T-cell (primary cell): ENCODE measurements at places on chromosomes 6 and 20. TPM values are rescaled to one million over a fixed set of nuclear protein-coding genes. Genes with fewer than 3 reads are reported as not detected.

DNA sequence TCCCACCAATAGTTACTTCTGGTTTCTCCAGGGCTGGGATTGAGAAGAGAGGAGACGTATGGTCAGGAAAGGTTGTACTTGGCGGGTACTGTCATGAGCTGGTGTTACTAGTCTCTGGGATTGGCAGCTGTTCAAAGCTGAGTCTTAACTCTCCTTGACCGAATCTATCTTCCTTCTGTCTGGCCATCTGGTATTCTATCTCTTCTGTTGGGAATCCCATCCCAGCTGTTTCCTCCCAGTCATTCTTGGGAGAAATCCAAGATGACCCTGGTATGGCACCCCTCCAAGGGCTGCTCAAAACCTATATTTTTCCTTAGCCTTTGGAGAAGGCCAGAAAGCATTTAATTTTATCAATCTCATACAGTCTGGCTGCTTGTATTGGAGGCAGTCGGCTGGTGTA lies 287.0 kb upstream of the CHD6 start:
- no peak overlapping the region for H3K27ac ChIP-seq
- no peaks in the 10 kb centered on the region for H3K4me1 ChIP-seq
- no peak for DNase-seq
- H3K27me3 ChIP-seq: no peaks in the 10 kb centered on the region
- H3K36me3 ChIP-seq: no peaks in the 10 kb centered on the region

GRCh38 chr6:101394936-101395335 lies 1.4 kb downstream of the GRIK2 start:
- H3K36me3 ChIP-seq: no peaks in the 10 kb centered on the region
- no peaks in the 10 kb centered on the region for H3K4me1 ChIP-seq
- H3K4me3 ChIP-seq: no peak overlapping the region
- peaks cover 31% of the 10 kb centered on the region for H3K27me3 ChIP-seq

DNA sequence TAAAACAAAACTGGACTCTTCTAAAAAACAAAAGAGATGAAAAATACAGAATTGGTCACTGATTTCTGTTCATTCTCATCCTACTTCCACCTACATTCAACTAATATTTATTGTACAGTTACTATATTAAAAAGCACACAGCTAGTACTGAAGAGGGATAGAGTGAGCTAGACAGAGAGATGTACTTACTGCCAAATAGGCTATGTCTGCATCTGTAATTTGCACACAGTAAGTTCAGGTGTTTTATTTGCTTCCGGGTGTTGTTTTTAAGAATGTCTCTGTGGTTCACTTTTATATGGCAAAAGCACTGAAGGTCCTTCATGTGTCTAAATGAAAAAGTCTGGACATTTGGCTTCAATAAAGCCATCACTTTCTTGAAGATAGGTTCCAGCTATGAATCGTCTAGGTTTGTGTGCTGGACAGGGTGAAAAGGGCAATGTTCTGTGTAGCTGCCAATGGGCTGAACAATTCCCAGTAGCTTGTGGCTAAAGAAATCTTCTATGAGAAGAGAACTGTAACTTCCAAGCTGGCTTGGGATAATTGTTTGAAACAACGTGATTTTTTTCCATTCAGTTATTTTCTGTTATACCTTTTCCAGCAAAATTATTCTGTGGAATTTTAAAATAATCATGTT lies 47.3 kb downstream of the EPB41L2 start:
- H3K4me1 ChIP-seq: no peaks in the 10 kb centered on the region
- no peak for DNase-seq
- no peaks in the 10 kb centered on the region for H3K36me3 ChIP-seq
- H3K27me3 ChIP-seq: no peaks in the 10 kb centered on the region

LIN28B gene
- 0.41 TPM for total RNA-seq

GRCh38 chr20:1396702-1397101 lies 3.8 kb upstream of the FKBP1A start:
- H3K27ac ChIP-seq: no peak overlapping the region
- H3K4me1 ChIP-seq: peaks cover 19% of the 10 kb centered on the region
- no peak overlapping the region for H3K4me3 ChIP-seq
- H3K36me3 ChIP-seq: no peaks in the 10 kb centered on the region
- no peak for DNase-seq

- peaks cover 4% of the 10 kb centered on the region for H3K27me3 ChIP-seq
- no peak overlapping the region for H3K27ac ChIP-seq
- no peaks in the 10 kb centered on the region for H3K36me3 ChIP-seq
- no peaks in the 10 kb centered on the region for H3K4me1 ChIP-seq
- no peak for DNase-seq
These were observed 475.7 kb upstream of the AGPAT4 start for GRCh38 chr6:161749576-161749975.

NUP153 gene
- total RNA-seq: 54.2 TPM

TSBP1 gene
- not detected for total RNA-seq

- H3K4me1 ChIP-seq: no peaks in the 10 kb centered on the region
- H3K36me3 ChIP-seq: no peaks in the 10 kb centered on the region
- no peak for DNase-seq
- H3K4me3 ChIP-seq: no peak overlapping the region
These were observed 311.1 kb upstream of the TCF21 start for GRCh38 chr6:133577851-133578250.

HLA-E gene
- total RNA-seq: 1,114 TPM

DNA sequence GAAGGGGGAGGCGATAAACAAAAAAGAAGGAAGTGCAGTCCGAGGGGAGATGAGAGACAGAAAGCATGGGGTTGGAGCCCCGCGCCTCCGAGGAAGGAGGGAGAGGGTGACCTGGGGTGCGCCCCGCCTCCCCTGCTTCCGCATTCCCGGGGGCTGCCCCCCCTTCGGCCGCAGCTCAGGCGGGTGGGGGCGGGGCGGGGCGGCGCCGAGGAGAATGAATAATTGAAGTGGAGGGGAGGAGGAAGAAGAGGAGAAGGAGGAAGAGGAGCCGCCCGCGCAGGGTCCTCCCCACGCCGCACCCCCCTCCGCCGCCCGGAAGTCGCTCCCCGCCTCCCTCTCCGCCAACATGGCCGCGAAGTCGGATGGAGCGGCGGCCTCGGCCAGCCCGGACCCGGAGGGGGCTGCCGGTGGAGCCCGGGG lies at the start of gene XKR7:
Gene XKR7 (plus strand): TSS at position 322 of the 420 bp plus-strand sequence. CDS start 25 bp downstream, at position 347.
- H3K36me3 ChIP-seq: no peaks in the 10 kb centered on the region
- H3K4me1 ChIP-seq: no peaks in the 10 kb centered on the region
- DNase-seq: peak; percentile 0

SGK2 gene
- total RNA-seq: 1.3 TPM

DNA sequence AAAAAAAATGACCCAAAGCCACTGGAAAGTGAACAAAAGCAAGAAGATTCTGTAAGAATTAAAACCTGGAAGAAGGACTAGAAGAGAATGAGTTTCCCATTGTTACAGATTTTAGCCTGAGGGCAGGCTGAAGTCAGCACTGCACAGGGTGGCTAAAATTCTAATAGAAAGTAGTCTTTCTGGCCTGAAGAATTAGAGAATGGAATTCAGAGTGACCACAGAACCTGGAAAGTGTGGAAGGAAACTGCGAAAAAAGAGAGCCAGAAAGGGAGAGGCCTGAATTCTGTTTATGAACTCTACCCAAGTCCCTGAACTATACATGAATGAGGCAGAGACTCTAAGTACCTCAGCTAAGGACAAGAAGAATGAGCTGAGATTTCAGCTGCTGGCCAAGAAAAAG lies 38.9 kb upstream of the FILIP1 start:
- no peak overlapping the region for H3K4me3 ChIP-seq
- no peaks in the 10 kb centered on the region for H3K36me3 ChIP-seq
- no peaks in the 10 kb centered on the region for H3K4me1 ChIP-seq
- H3K27ac ChIP-seq: no peak overlapping the region
- DNase-seq: no peak
- H3K27me3 ChIP-seq: no peaks in the 10 kb centered on the region

SIGLEC1 gene
- total RNA-seq: 0.12 TPM

GRCh38 chr20:35093267-35093884 lies 769 bp upstream of the TRPC4AP start:
- H3K36me3 ChIP-seq: no peaks in the 10 kb centered on the region
- H3K4me1 ChIP-seq: peaks cover 36% of the 10 kb centered on the region
- DNase-seq: no peak
- peak overlapping the region; percentile 88 for H3K4me3 ChIP-seq
- H3K27me3 ChIP-seq: no peaks in the 10 kb centered on the region
- peak overlapping the region; percentile 67 for H3K27ac ChIP-seq

DNA sequence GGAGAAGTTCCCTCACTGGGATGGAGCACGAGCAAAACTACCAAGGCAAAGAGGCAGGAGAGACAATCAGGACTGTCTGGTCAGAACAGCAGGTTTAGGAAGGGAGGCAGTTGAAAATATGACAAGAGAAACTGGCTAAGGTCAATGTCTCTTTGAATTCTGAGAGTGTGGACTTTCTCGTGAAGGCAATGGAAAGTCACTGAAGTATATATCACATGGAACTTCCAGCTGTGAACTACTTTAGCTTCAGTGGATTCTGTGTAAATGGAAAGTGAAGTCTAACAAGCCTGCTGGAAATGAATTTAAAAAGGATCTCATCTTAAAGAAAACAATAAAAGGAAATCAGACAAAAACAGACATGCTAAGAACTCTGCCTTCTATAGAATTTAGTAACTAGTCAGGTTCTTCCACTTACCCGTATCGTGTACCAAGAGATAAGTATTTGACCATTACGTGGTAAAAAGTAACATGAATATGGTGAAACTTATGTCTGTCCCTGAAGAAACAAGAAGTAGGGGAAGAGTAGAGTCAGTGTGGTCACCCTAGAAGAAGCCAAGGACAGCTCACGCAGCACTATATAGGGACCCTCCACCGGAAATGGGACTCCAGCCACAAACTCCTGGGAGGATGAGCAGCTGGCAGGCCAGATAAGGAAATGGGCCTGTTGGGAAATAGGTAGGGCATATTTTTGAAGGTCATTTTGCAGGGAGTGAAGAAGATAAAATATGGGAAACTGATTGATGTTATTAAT lies 123.4 kb downstream of the MAP7 start:
- no peaks in the 10 kb centered on the region for H3K4me1 ChIP-seq
- H3K27ac ChIP-seq: no peak overlapping the region
- H3K27me3 ChIP-seq: no peaks in the 10 kb centered on the region
- H3K36me3 ChIP-seq: no peaks in the 10 kb centered on the region

- H3K4me1 ChIP-seq: peaks cover 6% of the 10 kb centered on the region
- peaks cover 29% of the 10 kb centered on the region for H3K27me3 ChIP-seq
These were observed 52.2 kb upstream of the APCDD1L start for GRCh38 chr20:58567437-58567836.

DNA sequence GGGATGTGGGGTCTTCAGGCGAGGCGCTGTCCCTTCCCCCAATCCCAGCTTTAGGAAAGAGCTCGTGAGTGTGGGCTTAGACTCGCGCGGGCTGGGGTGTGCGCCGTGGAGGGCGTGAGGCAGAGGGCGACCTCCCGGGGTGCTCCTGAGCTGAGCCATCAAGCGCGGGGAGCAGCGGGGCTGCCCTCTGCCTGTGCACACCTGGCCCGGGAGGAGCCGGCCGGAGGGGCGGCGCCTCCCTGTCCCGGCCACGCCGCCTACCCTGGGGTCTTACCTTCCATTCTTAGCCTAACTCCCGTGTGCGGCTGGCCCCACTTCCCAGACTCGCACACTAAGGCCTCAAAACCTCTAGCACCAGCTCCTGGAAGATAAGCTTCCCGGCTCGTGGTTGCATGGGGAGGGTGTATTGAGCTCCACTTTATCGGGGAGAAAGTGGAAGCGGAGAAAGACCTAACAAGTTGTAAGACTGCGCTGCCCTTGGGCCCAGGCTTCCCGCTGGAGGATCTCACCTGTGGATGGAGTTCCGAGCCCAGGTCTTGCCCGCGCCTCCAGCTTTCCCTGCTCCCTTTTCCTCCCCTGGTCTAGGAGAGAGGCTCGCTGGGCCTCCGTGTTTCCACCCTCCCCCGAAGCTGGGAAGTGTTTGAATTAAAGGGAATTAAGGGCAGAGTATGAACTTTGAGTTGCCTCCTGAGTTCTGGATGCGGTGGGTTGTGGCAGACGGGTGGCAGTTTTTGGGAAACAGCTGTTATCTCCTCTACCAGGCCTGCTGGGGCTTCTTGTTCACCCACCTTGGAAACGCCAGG lies 1.2 kb downstream of the DNMT3B start:
- no peaks in the 10 kb centered on the region for H3K36me3 ChIP-seq
- DNase-seq: no peak
- peak overlapping the region; percentile 56 for H3K4me3 ChIP-seq

GRCh38 chr20:64048402-64049044 lies 916 bp downstream of the SOX18 start:
- no peak overlapping the region for H3K4me3 ChIP-seq
- H3K27me3 ChIP-seq: no peaks in the 10 kb centered on the region
- peaks cover 23% of the 10 kb centered on the region for H3K4me1 ChIP-seq
- H3K27ac ChIP-seq: no peak overlapping the region
- no peaks in the 10 kb centered on the region for H3K36me3 ChIP-seq
- no peak for DNase-seq

- H3K27me3 ChIP-seq: no peaks in the 10 kb centered on the region
These were observed 34.9 kb upstream of the GTSF1L start for GRCh38 chr20:43761386-43762340.

DNA sequence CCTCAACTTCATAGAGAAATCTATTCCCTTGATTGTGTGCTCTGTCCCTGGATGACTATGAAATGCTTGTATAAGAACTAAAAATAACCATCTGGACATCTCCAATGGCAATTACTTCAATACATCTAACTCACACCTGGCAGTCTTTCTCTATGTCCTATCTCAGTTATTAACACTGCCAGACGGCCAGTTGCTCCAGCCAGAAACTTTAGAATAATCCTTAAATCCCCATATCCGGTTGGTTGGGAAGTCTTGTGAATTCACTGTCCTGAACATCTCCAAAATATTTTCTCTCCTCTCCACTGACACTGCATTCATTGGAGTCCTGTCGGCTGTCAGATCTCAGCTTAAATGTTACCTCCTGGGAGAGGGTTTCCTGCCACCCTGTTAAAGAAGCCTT lies 12.2 kb upstream of the LAMA2 start:
- DNase-seq: no peak
- H3K4me3 ChIP-seq: no peak overlapping the region
- H3K4me1 ChIP-seq: no peaks in the 10 kb centered on the region

GRCh38 chr6:69370763-69371162 lies 426.0 kb downstream of the LMBRD1 start:
- no peaks in the 10 kb centered on the region for H3K27me3 ChIP-seq
- no peak overlapping the region for H3K4me3 ChIP-seq
- no peak overlapping the region for H3K27ac ChIP-seq
- H3K4me1 ChIP-seq: no peaks in the 10 kb centered on the region

DNA sequence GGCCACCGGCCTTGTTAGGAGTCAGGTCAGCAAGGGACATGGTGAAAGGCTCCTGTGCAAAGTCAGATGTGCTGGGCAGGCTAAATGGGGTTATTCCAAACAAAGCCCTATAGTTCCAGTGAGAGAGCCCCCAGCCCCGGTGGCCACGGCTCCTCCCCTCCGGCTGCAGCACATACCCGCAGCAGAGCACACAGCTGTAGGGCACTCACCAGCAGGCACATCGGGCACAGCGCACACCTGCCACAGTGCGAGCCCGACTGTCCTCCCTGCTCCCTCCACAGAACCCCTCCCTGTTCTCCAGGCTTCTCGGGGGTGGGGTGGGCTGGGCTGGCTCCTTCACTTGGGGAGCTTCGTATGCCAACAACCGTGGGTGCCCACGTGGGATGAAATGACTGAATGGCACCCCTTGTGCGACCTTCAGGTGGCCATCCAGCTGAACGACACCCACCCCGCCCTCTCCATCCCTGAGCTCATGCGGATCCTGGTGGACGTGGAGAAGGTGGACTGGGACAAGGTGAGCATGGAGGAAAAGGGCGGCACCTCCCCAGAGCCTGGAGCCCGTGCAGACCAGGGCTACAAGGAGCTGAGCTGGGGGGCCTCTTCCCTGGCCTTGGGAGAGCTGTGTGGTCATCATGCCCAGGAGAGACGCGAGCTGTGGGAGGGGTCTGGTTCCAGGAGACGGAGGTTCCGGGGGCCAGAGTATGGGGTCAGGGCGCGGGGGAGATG lies 30.9 kb downstream of the PYGB start:
- no peaks in the 10 kb centered on the region for H3K27me3 ChIP-seq
- H3K27ac ChIP-seq: no peak overlapping the region
- peaks cover 43% of the 10 kb centered on the region for H3K36me3 ChIP-seq
- no peak overlapping the region for H3K4me3 ChIP-seq
- no peak for DNase-seq
